Uterus (tissue), 4 donors: ENCODE measurements at places on chromosomes 12 and 14. TPM values are rescaled to one million over a fixed set of nuclear protein-coding genes. Genes with fewer than 3 reads are reported as not detected.

NFE2 gene
- 0.40 TPM for total RNA-seq

FGF23 gene
- not detected for total RNA-seq

- H3K4me3 ChIP-seq = no peak overlapping the region
- no peak overlapping the region for H3K27ac ChIP-seq
- H3K36me3 ChIP-seq = no peaks in the 10 kb centered on the region
- H3K4me1 ChIP-seq = no peaks in the 10 kb centered on the region
- H3K27me3 ChIP-seq = no peaks in the 10 kb centered on the region
Measured at GRCh38 chr14:98754343-98755020, 517.5 kb downstream of the BCL11B start.

- H3K36me3 ChIP-seq = no peaks in the 10 kb centered on the region
- no peak overlapping the region for H3K27ac ChIP-seq
- no peaks in the 10 kb centered on the region for H3K27me3 ChIP-seq
- H3K4me3 ChIP-seq = no peak overlapping the region
- DNase-seq = no peak
Measured at GRCh38 chr12:18752947-18753346, 15.0 kb downstream of the CAPZA3 start.

DNA sequence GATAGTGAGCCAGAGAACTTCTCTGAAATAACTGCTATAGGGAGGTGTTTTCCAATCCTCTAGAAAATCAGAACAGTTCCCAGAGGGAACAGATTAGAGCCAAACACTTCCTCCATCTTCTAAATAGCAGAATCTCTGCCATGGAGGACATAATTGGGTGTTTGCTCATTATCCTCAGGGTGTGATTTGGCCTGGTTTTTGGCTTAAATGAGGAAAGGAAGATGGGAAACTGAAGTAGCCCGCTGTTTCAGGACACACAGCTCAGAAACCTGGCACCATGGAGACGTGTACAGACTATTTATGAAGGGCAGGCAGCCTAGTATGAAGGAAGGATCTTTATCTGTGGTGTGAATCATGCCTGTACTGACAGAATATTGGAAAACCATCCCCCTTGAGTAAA lies 231.7 kb upstream of the PRKD1 start:
- H3K27ac ChIP-seq = no peak overlapping the region
- no peak for DNase-seq
- H3K36me3 ChIP-seq = no peaks in the 10 kb centered on the region
- H3K4me1 ChIP-seq = no peaks in the 10 kb centered on the region
- no peak overlapping the region for H3K4me3 ChIP-seq
- H3K27me3 ChIP-seq = no peaks in the 10 kb centered on the region
